ENCODE measurements at places on chromosomes 12 and 14.

GRCh38 chr12:98373025-98373554, 142.3 kb upstream of the TMPO start:
- DNase-seq: no peak

- no peak for DNase-seq
These were observed 25.2 kb upstream of the KLHL42 start for GRCh38 chr12:27754795-27755194.

DNA sequence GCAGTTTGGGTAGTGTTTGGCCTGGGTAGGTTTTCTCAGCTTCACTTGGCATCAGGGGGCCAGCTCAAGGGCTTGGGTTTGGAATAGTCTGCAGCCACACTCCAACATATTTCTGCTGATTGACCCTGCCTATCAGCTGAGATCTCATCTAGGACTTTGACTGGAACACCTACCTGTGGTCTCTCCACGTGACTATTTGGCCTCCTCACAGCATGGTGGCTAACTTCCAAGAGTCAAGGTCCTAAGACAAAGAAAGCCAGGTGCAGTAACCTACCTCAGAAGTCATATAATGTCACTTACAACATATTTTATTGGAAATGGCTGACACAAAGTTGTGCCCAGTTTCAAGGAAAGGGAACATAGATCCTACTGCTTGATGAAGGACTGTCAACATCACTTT, 481.0 kb downstream of the EGLN3 start:
- no peak for DNase-seq

DNA sequence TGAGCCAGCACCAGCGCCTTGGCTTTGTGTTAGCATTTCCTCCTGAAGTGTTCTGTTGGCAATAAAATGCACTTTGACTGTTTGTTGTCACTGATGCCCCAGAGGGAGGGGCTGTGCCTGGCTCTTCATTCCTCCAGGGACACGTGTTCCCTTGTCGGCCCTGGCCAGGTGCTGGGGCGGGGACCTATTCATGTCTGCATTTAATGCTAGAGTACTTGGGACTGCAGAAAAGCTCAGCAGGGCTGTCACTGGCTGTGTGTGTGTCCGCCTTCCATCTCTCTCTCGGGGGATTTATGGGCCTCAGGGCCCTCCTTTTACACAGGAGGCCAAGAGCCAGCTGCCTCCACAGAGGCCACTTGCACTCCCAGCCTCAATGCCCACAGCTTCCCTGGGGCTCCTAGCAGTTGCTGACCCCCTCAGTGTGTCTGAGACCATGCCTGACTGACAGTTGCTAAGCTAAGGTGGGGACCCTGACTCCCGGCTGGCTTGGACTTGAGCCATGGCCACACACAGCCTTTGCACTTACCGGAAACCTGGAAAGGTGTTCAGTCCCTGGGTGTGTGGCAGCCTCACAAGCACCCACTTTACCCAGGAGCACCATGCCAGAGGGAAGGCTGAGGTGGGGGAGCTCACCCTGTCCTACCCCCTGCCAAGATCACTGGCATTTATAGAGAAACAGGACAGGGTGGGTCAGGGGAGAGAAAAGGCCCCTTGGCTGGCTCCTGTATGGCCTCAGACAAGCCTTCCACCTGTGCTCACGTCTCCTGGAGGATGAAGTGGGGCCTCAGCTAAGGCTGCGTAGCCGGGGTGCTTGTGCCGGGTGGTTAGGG, 27.8 kb downstream of the HIP1R start:
- DNase-seq: no peak

- no peak for DNase-seq
These were observed 655.1 kb downstream of the VRK1 start for GRCh38 chr14:97452314-97452713.

DNA sequence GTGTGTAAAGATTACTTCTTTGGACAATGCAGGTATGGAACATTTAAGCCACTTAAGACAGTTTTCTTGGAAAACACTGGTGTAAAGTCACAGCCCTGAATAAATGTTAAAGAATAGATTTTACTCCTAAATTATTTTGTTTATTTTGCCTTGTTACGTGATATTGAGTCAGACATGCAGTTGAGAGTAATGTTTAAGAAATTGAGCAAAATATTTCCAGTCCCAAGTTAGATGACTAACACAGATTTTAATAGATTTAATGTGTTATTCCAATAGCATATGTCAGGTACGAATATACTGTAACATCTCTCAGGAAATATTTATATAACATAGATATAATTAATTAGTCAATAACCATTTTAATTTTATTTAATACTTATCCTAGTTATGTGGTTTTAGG, 1361.7 kb downstream of the FSCB start:
- no peak for DNase-seq

GRCh38 chr12:117875744-117876435, 92.9 kb downstream of the KSR2 start:
- no peak for DNase-seq

- no peak for DNase-seq
These were observed 240.4 kb downstream of the RGS6 start for GRCh38 chr14:72172597-72172996.

GRCh38 chr12:108939594-108939993, 59.7 kb downstream of the DAO start:
- no peak for DNase-seq

- no peak for DNase-seq
These were observed 424.2 kb downstream of the BCL11B start for GRCh38 chr14:98847521-98848468.

DNA sequence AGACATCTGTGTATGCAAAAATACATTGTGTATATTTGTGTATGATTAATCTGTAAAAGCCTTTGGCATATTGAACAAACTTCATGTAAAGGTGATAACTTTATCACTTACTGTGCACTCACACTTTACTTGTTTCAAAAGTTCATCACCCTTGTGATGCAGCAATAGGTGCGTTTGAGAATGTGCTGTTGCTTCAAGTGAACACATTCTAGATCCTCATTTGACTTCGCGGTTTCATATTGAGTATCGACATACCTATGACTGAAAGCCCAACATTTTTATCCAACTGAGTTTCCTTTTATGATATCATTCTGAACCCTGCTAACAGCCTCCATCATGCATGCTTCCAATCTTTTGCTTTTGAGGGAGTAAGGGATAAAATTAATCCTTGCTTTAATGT, 1086.9 kb downstream of the TMEM121 start:
- DNase-seq: no peak
